ENCODE measurements at places on chromosomes 1 and 21.

GRCh38 chr21:21018821-21019220 lies 20.6 kb downstream of the NCAM2 start:
- no peak for DNase-seq

- no peak for DNase-seq
Measured at GRCh38 chr1:229578168-229579058, 19.9 kb upstream of the ABCB10 start.

GRCh38 chr1:244154508-244154871 lies 103.4 kb downstream of the ZBTB18 start:
- no peak for DNase-seq

GRCh38 chr1:227621211-227621610 lies 57.9 kb downstream of the ZNF678 start:
- DNase-seq = no peak

DNA sequence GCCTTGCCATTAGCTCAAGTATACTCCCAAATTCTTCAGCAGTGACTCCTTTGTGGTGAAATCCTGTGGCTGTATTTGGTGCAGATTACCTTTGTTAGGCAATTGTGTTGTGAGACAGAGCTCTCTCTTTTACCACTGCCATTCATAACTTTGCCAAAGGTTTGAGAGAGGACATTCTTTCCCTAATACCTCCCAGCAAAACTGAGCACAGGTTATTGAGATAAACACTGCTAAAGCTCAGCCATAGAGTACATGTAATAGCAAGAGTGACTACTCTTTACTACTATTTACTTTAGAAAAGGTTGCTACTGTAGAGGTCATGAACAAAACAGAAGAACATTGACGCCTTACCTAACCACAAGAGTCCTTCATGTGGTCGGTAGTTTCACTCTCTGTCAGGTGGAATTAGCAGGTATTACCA lies 514.0 kb upstream of the ADAMTS5 start:
- DNase-seq = no peak
